Stimulated activated naive CD4-positive, alpha-beta T cell treated with Interleukin-2 at 50 U/mL for 16 hours (primary cell): ENCODE measurements at places on chromosomes 7 and 10.

GRCh38 chr7:120799147-120799546 lies 58.8 kb downstream of the TSPAN12 start:
- no peak for DNase-seq

- no peak for DNase-seq
Measured at GRCh38 chr10:96441987-96442643, 71.6 kb downstream of the TLL2 start.

DNA sequence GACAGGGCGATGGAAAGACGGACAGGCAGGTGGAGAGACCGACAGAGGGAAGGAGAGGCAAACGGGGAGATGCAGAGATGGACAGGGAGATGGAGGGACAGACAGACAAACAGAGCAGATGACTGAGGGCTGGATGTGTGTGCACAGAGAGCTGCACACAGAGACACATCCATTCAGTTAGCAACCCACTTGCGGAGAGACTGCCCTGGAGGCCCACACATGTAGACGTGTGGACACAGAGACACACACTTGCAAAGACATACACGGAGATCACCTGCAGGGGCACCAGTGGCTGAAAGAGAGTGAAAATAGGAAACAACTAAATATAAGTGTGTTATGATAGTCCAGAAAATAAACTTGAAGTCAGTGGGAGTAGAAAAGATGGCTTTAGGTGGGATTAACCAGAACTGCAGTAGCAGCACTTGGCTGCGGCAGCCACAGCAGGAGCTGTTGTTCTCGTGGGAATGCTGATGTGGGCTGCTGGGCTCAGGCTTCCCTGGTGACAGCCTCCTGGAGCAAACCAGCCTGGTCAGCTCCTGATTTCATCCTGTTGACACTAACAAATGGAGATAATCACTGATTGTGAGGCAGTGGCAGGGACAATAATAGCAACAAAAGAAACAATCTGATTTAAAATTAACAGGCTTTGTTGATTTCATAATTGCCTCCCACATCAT lies 134.1 kb downstream of the CCNY start:
- no peak for DNase-seq

GRCh38 chr10:20835335-20835734 lies 61.8 kb downstream of the NEBL start:
- no peak for DNase-seq

DNA sequence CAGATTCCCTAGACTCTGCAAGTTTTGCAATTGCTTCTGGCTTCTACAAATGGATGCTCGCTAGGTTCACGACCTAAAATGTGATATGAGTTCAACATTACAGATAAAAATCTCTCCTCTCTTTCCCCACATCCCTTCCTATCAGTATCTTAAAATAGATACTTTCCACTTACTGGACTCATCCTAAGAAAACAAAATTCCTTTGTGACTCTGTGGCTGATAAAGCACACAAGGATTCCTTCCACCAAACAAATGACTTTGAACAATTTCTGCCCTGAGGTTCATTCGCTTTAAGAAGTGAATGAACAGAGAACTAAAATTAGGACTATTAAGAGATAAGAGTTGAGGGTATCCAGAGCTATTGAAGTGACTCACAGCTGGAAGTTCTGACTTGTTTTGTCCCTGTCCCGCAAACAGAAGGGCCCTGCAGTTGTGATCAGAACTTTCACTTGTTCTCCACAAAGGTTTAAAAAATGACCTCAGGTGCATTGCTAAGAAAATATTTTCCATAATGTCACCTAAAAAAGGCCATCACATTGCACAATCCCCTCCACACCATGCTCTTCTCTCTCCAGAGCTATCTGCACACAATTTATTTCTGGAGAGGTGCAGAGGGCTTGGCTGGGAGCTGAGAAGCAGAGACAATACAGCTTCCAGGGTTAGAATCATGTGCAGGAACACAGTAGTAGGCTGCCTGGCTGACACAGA lies 96.1 kb downstream of the PIP4K2A start:
- DNase-seq = no peak

DNA sequence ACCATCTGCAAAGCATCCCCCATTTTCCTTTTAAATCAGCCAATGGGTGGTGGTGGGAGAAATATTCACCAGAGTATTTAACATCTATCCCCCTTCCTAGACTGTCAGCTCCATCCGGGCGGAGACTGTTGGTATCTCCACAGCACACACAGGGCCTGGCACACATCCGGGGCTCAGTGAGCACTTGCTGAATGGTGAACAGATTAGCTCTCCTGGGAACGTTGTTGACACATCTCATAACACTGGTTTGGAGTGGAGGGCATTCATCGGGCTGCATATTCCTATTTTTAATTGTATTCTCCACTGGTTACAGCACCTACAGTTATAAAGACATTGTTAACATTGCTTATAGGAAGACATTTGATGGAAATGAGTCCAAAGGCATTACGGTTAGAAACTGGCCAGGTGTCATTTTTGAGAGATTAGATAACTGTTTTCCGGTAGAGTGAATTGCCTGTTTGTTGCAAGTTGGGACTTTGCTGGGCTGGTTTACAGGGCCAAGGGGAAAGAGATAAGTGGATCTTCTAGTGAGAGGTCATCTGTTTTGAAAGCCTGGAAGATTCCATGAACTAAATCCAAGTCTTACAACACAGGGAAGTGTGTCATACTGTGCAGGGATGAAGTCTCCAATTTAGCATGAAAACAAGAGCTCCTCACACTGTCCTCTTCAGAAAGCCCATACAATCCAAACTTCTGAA lies 101.8 kb downstream of the EGFR start:
- no peak for DNase-seq

DNA sequence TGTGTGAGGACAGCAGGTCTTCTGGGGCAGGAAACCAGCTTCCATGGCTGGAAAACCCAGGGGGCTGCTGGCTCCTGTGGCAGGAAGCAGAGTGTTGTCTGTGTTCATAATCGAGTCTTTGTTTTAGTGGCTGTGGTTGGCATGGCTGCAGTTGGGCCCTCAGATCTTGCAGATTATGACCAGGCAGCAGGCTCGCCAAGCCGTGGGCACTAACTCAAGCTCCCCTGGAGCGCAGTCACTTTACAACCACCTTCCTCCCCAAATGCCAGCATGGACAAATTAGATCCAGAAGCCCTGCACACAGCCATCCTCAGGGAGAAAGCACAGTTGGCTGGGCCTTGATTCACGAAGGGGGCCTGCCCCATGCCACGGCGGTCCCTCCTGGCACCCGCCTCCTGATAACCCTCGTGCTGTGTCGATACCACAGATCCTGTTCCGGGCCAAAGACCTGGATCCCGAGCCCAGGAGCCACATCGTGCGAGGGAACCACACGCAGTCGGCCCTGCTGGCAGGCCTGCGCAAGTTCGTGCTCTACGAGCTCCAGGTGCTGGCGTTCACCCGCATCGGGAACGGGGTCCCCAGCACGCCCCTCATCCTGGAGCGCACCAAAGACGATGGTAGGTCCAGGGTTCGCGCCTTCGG lies 552.5 kb upstream of the FOXK1 start:
- DNase-seq = no peak

DNA sequence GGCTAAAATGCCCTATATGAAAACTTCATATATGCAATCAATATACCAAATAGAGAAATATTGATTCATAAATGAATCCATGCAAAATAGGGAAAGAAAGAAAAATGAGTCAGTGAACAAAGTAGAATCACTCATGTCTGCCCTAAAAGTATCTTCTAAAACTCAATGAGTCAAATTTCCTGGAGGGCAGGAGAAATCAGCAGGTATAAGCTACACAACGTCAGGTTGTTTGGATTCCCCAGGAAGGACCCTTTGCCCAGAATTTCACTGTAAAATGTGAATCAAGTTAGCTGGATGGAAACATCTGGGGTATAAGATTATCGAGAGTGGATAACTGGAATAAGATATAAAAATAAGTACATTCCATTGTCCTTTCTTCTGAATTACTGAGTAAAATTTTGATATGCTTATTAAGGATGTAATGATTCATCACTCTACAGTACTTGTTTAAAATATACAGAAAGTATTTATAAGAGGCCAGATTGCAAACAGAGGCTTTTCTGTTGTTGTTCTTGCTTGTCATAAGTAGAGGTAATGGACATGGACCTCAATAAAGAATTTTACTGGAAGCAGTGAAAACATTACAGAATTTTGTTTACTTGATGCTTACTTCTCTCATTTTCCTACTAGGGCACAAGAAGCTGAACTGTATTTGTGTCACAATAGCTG lies 99.0 kb downstream of the AGMO start:
- DNase-seq = no peak

- DNase-seq = no peak
Measured at GRCh38 chr10:32054094-32054493, 2.1 kb downstream of the KIF5B start.
